Hematopoietic multipotent progenitor cell treated with erythropoietin and hydrocortisone succinate and interleukin-3 and kit ligand, for 6 days (in vitro differentiated cells): ENCODE measurements at places on chromosomes 16 and 17.

DNA sequence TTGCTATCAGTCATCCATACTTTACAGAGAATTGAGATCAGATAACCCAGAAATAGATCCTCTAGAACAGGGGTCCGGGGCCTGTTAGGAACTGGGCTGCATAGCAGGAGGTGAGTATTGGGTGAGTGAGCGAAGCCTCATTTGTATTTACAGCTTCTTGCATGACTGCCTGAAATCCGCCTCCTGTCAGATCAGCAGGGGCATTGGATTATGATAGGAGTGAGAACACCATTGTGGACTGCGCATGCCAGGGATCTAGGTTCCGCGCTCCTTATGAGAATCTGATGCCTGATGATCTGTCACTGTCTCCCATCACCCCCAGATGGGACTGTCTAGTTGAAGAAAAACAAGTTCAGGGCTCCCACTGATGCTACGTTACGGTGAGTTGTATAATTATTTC is 13.0 kb upstream of the SCIMP start:
- no peak for DNase-seq

DNA sequence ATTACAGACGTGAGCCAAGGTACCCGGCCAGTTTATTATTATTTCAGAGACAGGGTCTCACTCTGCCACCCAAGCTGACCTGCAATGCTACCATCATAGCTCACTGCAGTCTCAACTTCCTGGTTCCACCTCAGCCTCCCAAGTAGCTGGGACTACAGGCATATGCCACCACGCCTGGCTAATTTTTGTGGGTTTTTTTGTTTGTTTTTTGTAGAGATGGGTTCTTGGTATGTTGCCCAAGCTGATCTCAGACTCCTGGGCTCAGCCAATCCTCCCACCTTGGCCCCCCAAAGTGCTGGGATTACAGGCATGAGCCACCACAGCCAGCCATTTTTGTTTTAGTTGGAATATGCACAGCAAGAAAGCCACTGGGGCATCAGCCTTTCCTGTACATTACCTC is 115.7 kb downstream of the MRM1 start:
- no peak for DNase-seq

- DNase-seq: peak; percentile 59
Observed at GRCh38 chr16:30585022-30585399, 486 bp downstream of the ZNF785 start.

GRCh38 chr17:32152130-32152529 is 9.8 kb downstream of the RHOT1 start:
- DNase-seq: peak; percentile 38

DNA sequence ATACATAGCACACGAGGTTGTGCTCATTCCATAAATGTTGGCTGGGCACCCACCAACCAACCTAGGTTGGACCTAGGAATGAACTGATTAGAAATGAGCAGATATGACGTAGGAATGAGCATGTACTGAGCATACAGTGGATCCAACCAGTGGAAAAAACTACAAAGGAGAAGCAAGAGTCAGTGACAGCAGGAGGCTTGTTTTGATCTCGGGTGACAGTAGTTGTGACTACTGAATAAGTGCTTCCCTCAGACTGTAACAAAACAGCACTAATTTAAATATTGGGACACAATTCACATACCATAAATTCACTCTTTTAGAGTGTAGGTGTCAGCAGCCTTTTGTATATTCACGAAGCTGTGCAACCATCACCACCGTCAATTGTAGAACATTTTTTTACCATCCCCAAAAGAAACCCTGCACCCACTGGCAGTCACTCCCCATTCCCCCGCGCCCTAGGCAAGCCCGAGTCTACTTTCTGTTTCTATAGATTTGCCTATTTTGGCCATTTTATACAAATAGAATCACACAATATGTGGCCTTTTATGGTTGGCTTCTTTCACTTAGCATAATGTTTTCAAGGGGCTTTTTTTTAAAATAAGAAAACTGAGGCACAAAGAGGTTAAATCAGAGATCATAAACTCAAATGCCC is 7.0 kb downstream of the VAC14 start:
- no peak for DNase-seq

DNA sequence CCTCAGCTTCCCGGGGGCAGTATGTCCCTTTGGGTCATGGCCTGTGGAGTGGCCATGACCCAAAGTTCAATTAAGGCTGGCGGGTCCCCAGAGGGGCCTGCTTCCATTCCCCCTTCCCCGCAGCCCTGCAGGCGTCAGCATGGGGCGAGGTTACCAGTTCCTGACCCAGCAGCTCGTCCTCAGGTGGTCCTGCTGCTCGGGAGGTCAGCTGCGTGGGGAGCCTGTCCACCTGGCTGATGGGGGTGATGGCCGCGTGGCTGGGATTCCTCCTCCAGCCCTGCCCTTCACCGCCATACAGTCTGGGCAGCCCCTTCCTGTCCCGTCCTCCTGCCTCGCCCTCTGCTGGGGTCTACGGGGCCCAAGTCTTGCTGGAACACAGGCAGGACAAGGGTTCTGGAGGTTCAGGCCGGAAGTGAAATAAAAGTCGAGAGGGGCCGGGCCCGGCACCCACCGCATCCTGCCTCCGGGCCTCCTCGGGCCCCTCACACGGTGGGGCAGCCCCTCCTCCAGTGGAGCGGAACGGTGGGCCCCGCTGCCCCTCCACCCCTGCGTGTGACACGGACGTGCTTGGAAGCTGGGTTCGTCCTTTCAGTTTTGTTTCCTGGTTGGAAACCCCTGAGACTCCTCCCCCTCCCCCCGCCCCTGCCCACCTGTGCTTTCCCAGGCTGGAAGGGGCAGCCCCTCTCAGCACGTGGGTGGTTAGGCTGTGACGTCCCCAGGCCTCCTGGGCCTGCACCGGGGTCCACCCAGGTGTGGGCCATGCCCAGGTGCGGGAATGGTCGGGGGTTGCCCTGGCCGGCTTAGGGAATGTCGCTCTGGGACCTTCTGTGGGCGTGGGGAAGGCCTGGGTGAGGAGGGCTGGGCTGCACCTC is 6.8 kb downstream of the UBALD2 start:
- no peak for DNase-seq

DNA sequence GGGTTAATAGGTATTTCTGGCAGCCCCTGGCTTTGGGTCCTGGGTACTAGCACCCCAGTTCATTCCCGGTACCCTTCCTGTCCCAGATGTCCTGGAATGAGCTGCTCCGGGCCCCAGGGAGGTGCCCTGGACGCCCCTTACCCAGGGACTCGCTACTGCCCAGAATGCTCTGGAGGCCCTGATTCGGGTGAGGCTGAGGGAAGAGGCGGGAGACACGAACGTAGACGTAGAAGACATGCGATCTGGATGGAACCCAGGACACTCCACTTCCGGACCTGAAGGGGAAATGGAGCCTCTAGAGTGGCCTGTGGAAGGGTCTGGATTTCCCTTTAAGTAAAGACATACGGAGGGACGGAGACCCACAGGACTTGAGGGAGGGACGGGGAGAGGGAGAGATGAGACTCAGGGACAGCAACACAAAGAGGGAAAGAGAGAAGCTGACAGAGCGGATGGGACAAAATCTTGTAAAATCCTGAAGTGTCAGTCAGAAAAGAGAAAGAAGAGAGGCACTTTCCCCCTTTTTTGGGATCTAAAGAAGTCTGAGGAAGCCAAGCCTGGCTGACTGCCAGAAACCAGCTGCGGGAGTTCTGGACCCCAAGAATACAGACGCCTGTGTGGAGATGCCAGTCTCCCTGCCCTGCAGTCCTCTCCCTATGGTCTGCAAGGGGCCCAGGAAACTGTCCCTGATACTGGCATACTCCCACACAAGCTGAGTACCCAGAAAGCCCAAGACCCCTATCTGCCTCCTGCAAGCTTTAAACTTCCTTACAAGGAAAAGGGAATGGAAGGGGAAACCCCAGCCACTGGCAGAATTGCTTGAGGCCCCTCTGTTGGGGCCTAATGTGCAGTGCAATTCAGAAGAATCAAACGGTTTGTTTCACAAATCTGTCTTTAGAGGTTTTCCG is 1.0 kb upstream of the HOXB13 start:
- DNase-seq: no peak

- DNase-seq: no peak
Observed at GRCh38 chr16:64749346-64749745, 372.5 kb downstream of the CDH11 start.

DNA sequence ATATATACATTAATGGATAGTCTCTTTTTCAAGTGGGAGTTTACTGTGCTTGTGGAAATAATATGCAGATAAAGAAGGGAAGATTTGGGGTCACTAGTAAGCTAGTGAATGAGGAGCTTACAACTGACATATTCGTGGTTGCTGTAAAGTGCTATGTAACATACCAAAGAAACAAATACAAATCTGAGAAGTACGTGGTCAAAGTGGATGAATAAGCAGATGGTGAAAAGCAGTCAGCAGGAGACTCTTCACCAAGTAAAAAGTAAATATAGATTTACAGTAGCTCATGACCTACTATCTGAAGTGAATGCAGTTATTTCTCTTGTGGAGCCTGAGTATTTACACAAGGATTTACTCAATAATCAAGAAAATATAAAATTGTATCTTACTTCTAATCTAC is 136.6 kb upstream of the ELAC2 start:
- DNase-seq: no peak

DNA sequence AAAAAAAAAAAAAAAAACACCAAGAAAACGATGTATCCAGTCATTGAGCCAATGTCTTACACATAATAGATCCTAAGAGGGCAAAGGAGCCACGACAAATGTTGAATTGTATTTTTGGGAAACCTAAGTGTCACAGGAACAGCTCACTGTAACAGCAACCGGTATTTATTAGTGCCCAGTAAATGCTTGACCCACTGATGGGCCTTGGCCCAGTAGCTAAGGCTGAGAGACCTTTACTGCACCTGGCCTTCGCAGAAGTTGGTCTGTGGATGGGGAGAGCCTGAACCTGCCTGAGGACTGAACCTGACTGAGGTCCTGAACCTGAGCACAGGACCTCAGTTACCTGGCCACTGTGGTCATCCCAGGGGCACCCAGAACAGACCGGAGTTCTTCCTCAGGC is 65.0 kb upstream of the TBX2 start:
- no peak for DNase-seq

- DNase-seq: no peak
Observed at GRCh38 chr17:33802349-33803198, 452.5 kb upstream of the CCL2 start.

DNA sequence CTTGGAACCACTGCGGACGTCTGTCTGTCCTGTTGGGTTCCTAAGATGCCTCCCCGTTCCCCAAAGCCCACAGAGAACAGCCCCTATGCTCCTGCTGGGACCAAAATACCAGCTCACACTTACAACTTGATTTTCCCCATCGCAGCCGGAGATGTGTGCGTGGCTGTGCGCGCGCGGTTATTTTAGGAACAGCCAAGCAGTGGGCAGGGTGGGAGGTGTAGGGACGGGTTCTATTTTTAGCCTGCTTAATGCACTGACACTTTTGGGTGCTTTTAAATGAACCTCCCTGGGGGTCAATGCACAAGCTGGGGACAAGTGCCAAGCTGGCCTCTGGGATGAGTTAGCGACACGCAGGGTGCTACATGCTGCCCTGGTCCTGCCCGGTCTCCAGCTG is 74.1 kb downstream of the KLHDC4 start:
- DNase-seq: no peak

GRCh38 chr17:8803531-8804420 is 4.6 kb upstream of the MFSD6L start:
- DNase-seq: no peak

- peak; percentile 67 for DNase-seq
Observed at GRCh38 chr16:31354394-31355291, at the start of gene ITGAX. Gene ITGAX (plus strand): TSS chr16:31355176. CDS start chr16:31355255, 79 bp downstream.

GRCh38 chr17:46922804-46923635 is at the start of gene GOSR2:
Gene GOSR2 (plus strand): TSS chr17:46923160. CDS start chr17:46923193, 33 bp downstream.
- DNase-seq: peak; percentile 96

- DNase-seq: peak; percentile 66
Observed at GRCh38 chr17:83199500-83200201, 120.2 kb downstream of the METRNL start.

- no peak for DNase-seq
Observed at GRCh38 chr17:42246515-42246914, 29.7 kb downstream of the STAT5B start.

GRCh38 chr17:31780483-31780882 is 78.6 kb downstream of the COPRS start:
- DNase-seq: peak; percentile 67

DNA sequence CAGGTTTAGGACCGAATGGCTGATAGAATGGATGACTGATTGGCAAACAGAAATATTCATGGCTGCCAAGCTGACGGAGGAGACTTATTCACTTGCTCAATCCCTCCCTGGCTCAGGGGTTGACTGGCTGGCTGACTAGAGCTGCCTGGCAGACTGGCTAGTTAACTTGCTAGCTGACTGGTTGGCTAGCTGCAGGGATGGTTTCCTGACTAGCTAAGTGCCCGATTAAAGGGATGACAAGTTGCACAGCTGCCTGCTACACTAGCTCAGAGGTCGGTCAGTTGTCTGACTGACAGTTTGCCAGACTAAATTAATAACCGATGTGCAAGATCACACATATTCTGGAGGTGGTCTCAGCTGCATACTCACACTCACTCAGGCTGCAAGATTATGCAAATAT is 1208.4 kb upstream of the CDH8 start:
- DNase-seq: no peak

- DNase-seq: no peak
Observed at GRCh38 chr16:31718998-31719397, 154.6 kb upstream of the ZNF267 start.
